ENCODE measurements at places on chromosomes 7 and 10.

DNA sequence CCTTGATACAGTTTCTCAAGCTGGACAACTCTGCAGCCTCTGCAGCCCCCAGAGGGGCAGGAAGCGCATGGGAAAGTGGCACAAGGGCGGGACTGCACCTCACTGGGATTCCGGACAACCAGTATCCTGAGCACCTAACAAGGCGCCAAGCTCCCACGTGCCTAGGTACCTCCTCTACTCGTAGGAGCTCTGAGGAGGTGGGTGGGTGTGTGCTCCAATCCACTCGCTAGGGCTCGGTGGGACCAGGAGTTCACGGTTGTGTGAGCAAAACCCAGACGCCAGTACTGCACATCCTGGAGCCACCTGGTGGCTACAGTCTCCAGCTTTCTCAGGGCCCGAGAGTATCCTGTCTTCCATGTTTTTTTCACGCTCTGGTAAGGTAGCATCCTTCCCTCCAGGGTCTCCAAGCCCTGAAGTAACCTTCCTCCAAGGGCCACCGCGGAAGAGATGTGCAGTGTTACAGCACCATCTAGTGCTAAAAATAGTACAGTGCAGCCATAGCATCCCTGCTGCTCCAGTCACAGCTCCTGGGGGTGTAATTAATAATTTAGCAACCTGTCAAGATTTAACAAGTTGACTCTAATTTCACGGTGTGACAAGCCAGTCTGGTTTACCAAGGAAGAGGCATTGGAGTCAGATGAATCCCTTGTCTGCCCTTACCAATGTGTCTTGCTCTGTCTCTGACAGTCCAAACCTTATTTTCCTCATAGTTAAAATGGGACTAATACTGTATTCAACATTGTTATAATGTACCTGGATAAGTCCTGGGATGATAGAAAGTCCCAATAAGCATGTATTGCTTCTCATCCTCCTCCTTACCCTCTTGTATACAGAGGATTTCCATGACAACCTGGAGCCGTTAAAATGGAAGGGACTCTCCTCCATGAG, 70.4 kb downstream of the HERPUD2 start:
- DNase-seq: no peak

DNA sequence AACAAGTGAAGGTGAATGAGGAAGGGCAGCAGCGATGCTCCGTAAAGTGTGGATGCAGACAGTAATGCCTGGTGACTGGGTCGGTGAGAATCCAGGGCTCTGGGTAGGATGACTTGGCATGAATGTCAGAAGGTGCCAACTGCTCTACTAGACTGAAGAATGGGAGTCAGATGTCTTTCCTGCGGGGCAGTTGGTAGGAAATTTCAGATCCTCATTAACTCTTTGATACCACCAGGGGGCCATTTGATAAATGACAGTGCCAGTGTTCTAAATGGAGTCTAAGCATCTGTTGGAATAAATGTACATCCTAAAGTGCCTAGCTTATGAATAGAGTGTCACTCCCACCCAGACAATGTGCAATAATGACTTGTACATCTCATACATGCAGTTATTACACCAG, 462.0 kb downstream of the GRM8 start:
- DNase-seq: no peak

- no peak for DNase-seq
Measured at GRCh38 chr10:5434017-5434753, 21.8 kb downstream of the NET1 start.

GRCh38 chr7:25537662-25538375, 309.5 kb upstream of the NPVF start:
- DNase-seq: no peak

GRCh38 chr10:33381451-33382215, 47.2 kb upstream of the NRP1 start:
- no peak for DNase-seq

- no peak for DNase-seq
Measured at GRCh38 chr7:100649826-100650565, 6.3 kb downstream of the ACTL6B start.

DNA sequence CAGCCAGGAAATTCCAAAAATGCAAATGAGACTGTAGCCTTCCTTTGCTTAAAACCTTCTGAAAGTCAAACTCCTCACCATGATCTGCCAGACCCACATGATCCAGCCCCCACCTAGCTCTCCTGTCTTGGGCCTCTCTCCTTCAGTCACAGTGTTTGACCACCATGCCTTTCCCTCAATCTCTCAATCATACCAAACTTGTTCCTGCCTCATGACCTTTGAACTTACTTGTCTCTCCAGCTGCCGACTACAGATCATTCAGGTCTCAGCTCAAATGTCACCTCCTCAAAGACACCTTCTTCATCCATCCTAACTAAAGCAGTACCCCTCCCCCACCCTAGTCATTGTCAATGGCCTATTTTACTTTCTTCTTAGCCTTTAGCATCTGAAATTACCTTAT, 9.3 kb upstream of the ADD3 start:
- DNase-seq: no peak

- DNase-seq: no peak
Measured at GRCh38 chr10:3911713-3912442, 126.9 kb upstream of the KLF6 start.

DNA sequence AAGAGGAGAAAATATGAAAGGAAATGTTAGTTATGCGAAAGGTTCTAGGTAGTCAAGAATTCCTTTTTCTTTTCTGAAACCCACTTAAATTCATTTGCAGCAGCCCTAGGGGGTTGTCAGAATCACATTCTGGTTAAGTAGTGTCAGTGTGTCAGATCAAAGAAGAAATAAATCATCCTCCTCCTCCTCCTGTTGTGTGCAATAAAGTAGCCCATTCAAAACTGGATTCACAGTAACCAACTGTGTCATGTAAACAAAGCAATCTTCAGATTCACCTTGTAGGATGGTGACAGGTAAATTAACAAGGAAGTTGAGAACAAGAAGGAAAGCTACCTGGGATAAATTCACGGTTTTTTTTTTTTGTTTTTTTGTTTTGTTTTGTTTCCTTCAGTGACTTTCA, 127.5 kb downstream of the NSUN6 start:
- DNase-seq: no peak

- DNase-seq: no peak
Measured at GRCh38 chr7:139758388-139758787, 19.4 kb downstream of the HIPK2 start.

Measured in activated T-helper 1 cell treated with Interleukin-2 at 50 U/mL for 16 hours (primary cell).